Lower leg skin (tissue), 4 donors: ENCODE measurements at places on chromosomes 16 and 17.

DNA sequence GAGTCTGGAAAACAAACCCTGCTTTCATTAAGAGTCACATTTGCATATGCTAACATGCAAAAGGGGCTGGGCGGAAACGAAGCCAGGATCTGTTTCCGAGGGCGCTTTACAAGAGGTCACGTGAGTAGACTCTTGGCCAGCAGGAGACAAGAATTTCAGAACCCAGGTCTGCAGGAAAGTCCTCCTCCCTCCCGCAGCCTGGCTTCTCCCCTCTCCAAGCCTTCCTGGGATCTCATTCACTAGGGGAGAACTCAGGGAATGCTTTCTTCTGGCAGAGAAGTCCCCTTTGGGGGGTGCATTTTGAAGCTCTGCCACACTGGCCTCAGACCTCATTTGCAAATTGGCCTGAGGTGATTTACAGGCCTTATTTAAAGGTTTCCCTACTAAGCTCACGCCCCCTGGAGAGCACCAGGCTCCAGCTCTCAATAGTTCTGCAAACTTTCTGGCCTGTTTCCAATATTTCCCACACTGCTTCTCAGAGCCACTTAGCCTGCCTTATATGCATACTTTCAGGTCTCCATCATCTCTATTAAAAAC lies 57.2 kb upstream of the CACNG5 start:
- no peak for DNase-seq

- no peak for DNase-seq
These were observed 164.0 kb upstream of the MAF start for GRCh38 chr16:79764415-79765110.

DNA sequence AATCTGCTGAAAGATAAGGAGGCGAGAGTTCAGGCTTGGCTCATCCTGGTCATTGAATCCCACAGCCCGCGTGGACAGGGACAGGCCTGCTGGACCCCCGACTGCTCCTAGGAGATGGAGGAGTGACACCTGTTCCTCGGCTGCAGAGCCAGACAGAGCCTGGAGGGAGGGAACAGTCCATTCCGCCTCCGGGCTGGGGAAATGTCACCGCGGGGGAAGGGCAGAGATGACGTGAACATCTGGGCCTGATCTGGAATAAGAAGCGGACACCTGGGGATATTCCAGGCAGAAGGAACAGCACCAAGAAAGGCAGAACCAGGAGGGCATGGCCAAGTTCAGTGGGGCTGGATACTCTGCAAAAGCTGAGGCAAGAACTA lies 1.5 kb downstream of the ZNF747 start:
- DNase-seq = no peak

GRCh38 chr17:48548523-48549280 lies 3.8 kb upstream of the HOXB2 start:
- no peak for DNase-seq

DNA sequence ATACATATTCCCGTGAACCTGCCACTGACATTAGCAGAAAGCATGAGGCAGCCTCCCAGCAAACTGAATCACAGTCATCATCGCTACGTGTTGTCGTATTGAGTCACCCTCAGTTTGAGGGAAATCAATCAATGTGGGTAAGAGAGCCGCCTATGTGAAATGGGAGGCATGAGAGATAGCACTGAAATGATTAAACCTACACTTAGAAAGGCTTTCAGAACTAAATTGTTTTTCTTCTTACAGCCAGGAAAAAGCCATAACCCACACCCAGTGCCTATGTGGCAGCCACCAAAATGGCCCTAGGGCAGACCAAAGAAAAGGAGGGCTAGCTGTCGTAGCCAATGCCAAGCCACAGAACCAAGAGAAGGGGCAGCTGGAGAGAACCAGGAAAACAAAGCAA lies 90.5 kb downstream of the ADAMTS18 start:
- no peak for DNase-seq

- no peak for DNase-seq
These were observed 11.3 kb downstream of the TAF1C start for GRCh38 chr16:84175350-84176081.

DNA sequence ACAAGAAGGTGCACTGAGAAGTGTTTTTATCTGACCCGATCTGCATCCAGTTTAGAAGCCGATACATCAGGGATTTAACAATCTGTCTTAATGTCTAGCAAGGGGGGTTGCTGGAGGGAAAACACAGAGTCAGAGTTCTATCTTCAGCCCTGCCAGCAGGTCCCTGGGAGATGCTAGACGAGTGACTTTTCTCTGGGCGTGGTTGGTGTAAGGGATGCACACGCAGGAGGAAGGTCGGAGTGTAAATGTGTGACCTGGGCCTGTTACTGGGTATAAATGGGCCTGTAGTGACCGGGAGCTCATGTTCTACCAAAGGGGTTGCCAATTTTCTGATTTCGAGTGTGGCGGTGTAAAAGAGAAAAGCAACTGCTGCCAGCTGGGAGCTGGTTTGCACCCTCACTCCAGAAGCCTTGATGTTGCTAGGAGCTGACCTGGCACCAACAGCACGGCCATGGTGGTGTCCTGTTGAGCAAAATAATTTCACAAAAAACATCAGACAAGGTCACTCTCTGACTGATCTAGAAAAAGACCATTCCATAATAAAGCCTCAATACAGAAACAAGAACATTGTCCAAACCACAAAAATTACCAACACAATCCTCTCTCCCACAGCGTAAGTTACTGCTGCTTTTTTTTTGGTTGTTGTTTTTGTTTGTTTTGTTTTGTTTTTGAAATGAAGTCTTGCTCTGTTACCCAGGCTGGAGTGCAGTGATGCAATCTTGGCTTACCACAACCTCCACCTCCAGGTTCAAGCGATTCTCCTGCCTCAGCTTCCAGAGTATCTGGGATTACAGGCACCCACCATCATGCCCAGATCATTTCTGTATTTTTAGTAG lies 1.3 kb upstream of the KCTD13 start:
- no peak for DNase-seq

DNA sequence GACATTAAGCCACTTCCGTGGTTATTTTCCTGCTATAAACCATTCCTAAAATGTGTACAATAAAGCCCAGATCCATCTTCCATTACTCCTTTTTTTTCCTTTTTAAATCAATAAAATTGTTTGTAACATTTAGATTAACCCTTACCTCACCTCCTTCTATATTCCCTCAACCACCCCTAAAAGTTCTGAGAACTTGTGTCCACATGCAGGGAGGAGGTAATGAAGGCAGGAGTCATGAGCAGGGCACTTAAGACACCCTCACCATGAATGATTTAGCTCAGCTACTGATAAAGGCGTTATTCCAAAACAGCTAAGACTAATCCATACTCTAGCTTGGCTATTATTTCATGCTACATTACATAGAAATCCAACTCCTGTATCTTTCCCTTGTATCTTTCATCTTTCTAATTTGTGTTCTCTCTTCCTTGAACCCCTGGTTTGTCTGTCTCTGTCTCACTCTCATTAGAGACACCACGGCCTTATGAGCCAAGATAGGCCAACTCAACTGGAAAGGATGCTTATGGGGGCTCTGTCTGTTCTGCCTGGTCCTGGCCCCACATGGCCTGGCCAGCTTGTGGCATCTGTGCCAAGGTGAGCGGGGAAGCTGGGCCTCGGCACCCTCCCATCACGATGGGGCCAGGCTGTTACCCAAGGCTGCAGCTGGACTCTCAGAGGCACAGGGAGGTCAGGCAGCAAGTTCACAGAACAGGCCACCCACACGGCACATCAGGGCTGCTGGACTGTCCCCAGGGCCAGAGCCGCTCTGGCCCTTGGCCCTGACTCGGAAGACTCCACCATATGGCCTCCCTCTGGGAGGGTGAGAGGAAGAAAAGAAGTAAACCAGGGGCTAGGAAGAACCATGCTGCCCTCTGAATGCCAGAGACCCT lies 294.4 kb downstream of the SOX9 start:
- DNase-seq = no peak

- DNase-seq = peak; percentile 3
These were observed 212.3 kb downstream of the SHISA9 start for GRCh38 chr16:13113741-13114140.
